MCF 10A (cell line): ENCODE measurements at places on chromosomes 1 and 21.

DNA sequence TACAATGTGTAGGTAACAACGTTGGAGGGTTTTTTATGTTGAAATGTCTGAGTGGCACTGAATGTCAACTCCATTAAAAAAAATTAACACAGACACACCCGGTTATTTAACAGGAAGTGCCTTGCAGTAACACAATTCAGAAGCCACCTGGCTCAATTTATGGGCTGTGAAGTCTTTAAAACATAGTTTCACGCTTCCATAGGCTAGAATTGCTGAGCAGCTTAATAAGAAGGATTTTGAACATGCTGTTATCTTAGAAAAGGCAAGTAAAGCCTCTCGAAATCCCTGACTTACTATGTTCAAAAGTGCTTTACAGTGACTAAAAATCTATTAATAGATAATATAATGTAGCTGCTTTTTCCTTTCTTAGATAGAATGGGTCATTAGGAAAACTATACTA lies 19.7 kb downstream of the SRSF4 start:
- no peak for DNase-seq

GRCh38 chr1:97082160-97082848 lies 360.7 kb downstream of the PTBP2 start:
- peak; percentile 66 for DNase-seq

DNA sequence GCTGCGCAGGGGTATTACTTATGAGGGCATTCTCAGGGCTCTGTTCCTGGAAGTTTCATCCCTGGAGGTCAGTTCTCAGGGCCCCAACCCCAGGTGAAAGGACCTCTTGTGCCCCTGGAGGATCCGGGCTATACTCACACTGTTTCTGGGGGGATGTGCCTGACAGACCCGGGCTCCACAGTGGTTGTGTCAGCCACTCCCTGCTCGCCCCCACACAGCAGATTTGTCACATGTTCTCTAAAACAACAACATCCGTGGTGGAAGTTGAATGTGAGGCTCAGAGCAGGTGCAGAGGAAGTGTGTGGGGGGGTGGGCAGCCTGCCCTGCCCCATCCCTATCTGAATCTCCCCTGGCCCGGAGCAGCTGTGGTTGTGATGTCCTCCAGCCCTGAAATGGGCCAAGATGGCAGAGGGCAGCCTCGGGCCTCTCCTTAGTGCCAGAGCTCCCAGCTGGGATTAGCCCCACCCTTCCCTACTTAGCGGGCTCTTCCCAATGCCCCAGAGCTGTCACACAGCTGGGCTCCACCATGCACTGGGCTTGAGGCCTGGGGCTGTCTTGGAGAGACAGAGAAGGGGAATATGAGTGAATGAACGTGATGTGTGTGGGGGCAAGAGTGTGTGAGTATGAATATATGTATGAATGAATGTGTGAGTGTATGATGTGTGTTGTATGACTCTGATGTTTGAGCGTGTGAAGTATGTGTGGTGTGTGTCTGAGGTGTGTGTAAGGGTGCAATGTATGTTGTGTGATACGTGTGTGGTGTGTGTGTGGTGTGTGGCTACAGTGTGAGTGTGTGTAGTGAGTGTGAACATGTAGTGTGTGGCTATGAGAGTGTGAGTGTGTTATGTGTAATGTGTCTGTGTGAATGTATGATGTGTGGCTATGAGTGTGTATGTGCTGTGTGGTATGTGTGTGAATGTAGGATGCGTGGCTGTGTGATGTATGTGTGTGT lies 1.5 kb upstream of the FCMR start:
- DNase-seq: no peak

- no peak for DNase-seq
These were observed 18.7 kb upstream of the SLAMF1 start for GRCh38 chr1:160665330-160666078.

GRCh38 chr1:160863061-160863773 lies 530 bp upstream of the CD244 start:
- DNase-seq: no peak

DNA sequence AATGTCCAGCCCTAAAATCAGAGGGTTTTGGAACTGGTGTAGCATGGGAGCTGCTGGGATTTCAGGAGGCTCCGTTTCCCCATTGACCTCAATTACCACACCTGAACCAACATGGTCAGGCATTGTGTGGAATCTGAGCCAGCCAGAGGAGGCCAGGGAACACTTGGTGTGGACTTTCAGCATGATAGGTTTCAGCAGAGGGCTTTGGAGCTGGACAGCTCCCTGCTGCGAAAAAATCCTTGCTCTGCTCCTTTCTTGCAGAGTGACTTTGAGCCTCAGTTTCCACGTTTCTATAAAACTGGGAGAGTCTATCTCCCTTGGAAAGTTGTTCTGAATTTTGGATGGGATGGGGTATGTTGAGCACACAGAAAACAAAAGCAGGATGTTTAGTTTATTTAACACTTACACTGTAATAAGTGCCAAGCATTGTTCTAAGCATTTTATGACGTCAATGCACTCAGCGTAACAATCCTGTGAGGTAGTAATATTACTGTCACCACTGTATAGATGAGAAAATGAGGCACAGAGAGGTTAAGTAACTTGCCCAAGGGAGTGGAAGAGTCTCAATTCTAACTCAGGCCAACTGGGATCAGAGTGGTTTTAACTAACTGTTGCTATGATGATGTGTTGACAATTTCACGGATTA lies 168.0 kb downstream of the GRIK3 start:
- DNase-seq: no peak

- DNase-seq: peak; percentile 23
These were observed 55.9 kb downstream of the MRPS6 start for GRCh38 chr21:34129039-34129891.

GRCh38 chr1:183880531-183881243 lies 75.8 kb downstream of the RGL1 start:
- DNase-seq: no peak
